Stimulated activated effector memory CD8-positive, alpha-beta T cell treated with anti-CD3 and anti-CD28 coated beads, Interleukin-12 subunit alpha, Interleukin-12 subunit beta, amount 100 ng/mL, for 72 hours (primary cell): ENCODE measurements at places on chromosomes 16 and 17.

DNA sequence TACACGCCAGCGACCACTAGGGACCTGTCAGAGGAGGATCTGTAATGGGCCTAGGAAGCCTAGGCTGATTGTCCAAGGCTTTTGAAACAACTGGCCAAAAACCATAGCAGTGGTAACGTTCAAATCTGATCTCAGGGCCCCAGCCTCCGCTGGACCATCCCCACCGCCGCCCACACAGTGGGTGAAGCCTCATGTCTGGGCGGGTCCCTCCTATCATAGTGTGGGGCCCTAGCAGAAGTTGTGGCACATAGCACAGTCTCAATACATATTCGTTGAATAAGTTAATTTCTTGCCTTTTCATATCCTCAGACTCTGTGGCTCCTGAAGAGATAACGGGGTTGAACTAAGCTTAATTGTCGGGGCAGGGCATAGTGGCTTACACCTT lies 818 bp downstream of the DPH1 start:
- DNase-seq, result no peak

GRCh38 chr17:83101805-83102480 lies 22.5 kb downstream of the METRNL start:
- DNase-seq, result no peak

- DNase-seq, result no peak
Measured at GRCh38 chr16:27390151-27390550, 11.8 kb upstream of the IL21R start.

DNA sequence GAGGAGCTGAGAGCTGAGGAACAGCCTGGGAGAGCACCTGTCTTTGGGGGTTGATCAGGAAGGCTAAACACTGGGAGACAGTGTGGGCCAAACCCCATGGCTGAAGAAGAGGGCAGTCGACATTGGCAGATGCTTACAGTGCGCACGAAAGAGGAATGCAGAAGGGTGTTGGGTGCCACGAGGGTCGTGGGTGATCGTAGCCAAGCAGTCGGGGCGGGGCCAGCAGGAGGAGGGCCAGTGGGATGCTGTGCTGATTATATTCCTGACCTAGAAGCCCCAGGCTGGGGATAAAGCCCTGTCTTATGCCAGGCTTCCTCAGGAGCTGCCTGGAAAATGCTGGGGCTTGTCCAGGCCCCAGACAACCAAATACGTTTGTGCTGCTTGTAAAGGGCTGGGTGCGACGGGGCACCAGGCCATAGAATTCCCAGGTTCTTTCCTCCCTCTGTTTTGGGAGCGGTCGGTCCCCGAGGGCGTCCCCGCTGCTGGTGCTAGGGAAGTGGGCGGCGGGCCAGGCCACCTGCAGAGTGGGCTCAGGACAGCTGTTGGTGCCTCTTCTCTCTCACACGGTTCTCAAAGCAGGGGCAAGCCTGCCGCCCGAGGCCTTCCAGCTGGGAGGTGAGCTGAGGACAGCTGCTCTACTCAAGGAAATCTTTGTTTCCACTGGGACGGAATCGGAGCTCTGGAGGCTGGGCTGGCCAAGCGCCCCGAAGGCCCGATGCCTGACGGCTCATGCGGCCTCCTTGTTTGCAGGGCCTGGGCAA lies 10.0 kb downstream of the C1QTNF1 start:
- DNase-seq, result no peak

GRCh38 chr17:78196716-78197115 lies 9.6 kb downstream of the AFMID start:
- DNase-seq, result no peak

- no peak for DNase-seq
Measured at GRCh38 chr16:84534815-84535214, 30.4 kb upstream of the MEAK7 start.

GRCh38 chr17:76417499-76418143 lies 33.2 kb downstream of the SPHK1 start:
- no peak for DNase-seq

- DNase-seq, result no peak
Measured at GRCh38 chr16:66266436-66267291, 99.8 kb upstream of the CDH5 start.

DNA sequence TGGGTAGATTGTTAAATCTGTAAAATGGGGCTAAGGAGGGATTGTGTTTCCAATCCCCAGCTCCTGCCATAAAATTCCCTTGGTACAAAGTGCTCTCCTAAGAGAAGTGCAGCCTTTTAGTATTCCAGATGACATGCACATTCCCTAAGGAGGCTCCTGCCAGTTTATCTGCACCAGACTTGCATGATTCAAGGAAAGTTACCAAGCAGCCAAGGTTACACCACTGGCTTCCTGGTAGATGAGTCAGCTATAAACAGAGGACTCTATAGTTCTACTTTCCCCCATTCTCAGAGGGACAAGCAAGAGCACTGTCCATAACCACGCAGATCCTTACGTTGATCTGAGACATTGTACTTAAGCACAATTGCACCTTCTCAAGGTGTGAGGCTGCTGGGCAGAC lies 1.9 kb downstream of the CALB2 start:
- no peak for DNase-seq

- DNase-seq, result no peak
Measured at GRCh38 chr16:6804461-6804860, 528.2 kb upstream of the RBFOX1 start.

GRCh38 chr16:10668322-10669045 lies 26.2 kb downstream of the TEKT5 start:
- DNase-seq, result no peak

GRCh38 chr16:56932721-56933619 lies 1.0 kb downstream of the HERPUD1 start:
- DNase-seq, result peak; percentile 84

DNA sequence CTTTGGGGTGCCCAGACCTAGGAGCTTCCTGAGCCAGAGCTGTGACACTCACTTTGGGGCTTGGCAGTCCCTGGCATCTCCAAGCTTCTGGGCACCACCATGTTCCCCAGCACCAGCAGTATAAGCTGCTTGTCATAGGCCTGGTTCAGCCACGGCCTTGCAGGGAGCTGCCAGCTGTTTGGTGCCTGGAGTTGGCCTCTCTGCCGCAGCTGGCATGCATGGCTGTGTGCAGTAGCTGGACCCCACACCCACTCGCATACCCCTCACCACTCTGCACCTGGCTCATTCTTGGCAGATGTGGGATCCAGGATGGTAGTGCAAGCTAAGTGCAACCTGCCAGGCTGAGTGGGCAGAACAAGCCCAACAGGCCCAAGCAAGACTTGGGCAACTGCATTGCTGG lies 73.4 kb upstream of the BRD7 start:
- DNase-seq, result no peak

- DNase-seq, result no peak
Measured at GRCh38 chr17:3740611-3741073, 16.9 kb downstream of the HASPIN start.

GRCh38 chr17:69906306-69906705 lies 168.7 kb upstream of the KCNJ16 start:
- no peak for DNase-seq

DNA sequence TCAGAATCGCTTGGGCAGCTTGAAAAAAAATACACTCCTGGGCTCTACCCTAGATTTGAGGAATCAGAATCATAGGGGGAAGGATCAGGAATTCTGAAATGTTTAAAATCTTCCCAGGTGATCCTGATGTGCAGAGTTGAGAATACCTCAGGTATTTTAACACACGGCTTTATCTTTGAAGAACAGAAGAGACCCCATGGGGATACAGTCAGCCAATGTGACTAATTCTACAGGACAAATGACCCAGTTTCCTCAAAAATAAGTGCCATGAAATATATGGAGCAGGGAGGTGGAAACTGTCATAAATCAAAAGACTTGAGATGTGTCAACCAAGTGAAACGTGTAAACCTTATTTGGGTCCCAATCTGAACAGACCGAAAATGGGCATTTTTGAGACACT lies 52.7 kb downstream of the CCDC42 start:
- DNase-seq, result no peak

GRCh38 chr16:71803305-71803690 lies 5.3 kb downstream of the AP1G1 start:
- DNase-seq, result no peak

GRCh38 chr16:85301231-85301630 lies 189.0 kb upstream of the CIBAR2 start:
- DNase-seq, result no peak

- DNase-seq, result no peak
Measured at GRCh38 chr16:61763013-61763412, 273.2 kb downstream of the CDH8 start.

DNA sequence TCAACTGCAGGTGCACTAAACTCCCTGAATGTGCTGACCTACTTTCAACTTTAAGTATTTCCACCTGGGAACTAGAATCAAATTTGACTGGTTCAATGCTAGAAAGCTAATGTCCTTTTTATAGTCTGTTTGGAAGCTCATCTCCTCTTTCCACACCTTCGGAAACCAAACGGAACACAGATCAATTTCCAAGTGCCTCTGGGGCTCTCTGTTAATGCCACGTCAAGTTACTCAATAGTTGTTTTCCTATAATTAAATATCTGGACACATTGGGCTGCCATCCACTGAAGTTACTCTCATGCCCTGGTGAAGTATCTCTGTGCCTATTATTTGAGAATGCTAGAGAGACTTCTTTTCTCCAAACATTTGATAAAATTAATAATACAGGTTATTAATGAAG lies 29.7 kb downstream of the ABAT start:
- no peak for DNase-seq

GRCh38 chr17:57097832-57098421 lies 12.9 kb downstream of the AKAP1 start:
- DNase-seq, result no peak

- DNase-seq, result no peak
Measured at GRCh38 chr17:82839617-82840292, at the start of gene ZNF750. Gene ZNF750, minus strand, starts transcription at chr17:82840022. Its CDS starts 7,568 bp downstream, at chr17:82832454.

DNA sequence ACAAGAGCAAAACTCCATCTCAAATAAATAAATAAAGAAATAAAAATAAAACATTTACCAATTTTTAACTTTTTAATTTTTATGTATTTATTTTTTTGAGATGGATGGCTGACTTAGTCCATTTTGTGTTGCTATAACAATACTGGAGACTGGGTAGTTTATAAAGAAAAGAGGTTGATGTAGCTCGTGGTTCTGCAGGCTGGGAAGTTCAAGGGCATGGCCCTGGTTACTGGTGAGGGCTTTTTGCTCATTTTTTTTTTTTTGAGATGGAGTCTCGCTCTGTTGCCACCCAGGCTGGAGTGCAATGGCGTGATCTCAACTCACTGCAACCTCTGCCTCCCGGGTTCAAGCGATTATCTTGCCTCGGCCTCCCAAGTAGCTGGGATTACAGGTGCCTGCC lies 14.2 kb upstream of the FOXK2 start:
- DNase-seq, result no peak

- DNase-seq, result no peak
Measured at GRCh38 chr17:54307351-54307750, 484.6 kb downstream of the KIF2B start.

DNA sequence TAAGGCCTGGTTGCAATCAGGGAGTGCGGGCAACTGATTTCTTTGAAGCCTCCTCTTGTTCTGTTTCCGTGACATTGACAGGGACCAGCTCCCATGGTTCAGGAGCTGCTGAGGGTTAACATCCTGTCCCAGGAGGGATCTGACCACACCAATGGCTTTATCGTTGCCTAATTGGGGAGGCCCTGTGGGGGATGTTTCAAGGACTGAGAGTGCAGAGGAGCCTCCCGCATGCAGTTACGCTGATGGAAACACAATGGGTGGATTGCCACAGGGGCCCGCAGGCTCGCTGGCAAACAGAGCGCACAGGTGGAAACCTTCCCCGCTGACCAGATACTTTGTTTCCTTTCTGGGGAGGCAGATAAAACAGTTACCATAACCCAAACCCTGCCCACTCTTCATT lies 23.8 kb upstream of the ABCC1 start:
- no peak for DNase-seq

- peak; percentile 95 for DNase-seq
Measured at GRCh38 chr17:40358323-40359038, 6.1 kb downstream of the GJD3 start.

DNA sequence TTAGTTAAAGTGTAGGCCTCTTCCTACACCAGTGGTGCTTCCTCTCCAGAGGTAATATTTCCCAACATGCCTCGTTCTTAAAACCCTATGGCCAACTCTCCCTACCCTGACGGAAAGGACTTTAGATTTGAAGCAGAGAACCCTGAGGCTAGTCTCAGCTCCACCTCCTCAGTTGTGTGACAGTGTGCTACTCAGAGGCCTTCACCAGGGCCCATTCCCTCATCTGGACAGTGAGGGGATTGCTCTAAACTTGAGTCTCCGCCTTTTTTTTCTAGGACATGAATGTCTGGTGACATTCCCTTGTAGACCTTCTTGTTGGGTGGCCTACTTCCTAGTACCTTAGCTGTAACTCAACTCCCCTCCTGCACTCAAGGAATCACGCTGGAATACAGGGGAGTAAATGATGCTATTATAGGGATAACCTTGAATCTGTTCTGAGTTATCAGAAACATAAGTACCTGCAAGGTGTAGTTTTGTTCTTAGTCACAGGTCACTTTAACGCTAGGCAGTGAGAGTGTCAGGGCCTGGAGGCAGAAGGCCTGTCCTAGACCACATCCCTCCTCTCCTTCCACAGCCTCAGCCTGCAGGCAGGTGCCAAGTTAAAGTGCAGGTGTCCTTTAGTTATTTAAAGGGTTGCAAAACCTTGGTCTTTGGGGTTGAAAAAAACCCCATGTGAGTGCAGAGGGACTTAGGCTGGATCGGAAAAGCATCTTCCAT lies 26.9 kb downstream of the LDHD start:
- no peak for DNase-seq

GRCh38 chr16:65099607-65100006 lies 22.3 kb downstream of the CDH11 start:
- no peak for DNase-seq

GRCh38 chr17:70171159-70171558 lies 1.8 kb downstream of the KCNJ2 start:
- no peak for DNase-seq

GRCh38 chr17:66466840-66467367 lies 164.5 kb downstream of the PRKCA start:
- DNase-seq, result peak; percentile 75

- no peak for DNase-seq
Measured at GRCh38 chr17:42424991-42425610, 2.0 kb upstream of the CAVIN1 start.

- DNase-seq, result no peak
Measured at GRCh38 chr17:66746736-66747135, 88.2 kb upstream of the CACNG5 start.

- DNase-seq, result no peak
Measured at GRCh38 chr16:89009343-89010209, 32.6 kb upstream of the CBFA2T3 start.

GRCh38 chr16:2288726-2289125 lies 20.8 kb upstream of the RNPS1 start:
- no peak for DNase-seq
